HCEC 1CT (cell line): ENCODE measurements at places on chromosomes 6 and 20.

- DNase-seq = no peak
Measured at GRCh38 chr20:44426879-44427790, 48.5 kb upstream of the TTPAL start.

GRCh38 chr6:30820193-30820592, 64.1 kb upstream of the DDR1 start:
- DNase-seq = peak; percentile 80

DNA sequence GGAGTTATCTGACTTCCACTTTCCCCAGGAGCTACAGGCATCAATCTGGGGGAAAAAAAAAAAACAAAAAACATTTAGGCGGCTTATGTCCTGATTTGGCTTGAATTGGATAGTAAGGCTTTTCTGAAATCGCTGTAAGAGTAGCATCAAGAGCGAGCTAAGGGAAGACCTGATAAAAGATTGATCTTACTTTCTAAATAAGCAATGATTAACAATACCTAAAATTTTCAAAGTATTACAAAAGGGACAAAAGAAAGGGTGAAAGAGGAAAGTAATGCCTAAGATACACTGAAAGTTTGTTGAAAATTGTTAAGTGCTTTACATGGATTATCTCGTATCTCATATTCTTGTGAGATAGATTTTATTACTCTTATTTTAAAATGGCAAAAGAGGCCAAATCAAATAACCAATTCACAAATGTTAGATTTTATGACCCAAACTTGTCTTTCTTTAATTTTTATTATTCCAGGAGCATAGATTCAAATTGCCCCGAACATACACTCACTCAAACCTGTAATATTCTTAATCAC, 106.4 kb upstream of the PRSS16 start:
- DNase-seq = no peak

DNA sequence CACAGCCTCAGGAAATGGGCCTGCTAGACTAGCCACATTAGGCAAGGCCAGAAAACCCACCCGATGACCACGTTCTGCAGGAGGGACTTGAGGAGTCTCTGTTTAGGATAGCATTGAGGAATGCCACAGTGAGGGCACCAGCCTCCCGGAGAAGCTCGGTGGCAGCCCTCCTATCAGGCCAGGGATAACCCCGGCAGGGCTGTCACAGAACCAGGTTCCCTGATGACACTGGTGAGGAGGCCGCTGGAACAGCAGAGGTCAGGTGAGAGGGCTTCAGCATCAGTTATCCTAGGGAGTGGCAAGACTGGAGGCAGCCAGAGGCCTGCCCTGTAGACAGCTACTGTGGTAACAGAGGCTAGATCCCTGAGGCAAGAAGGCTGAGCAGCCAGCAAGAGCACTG, 157.6 kb downstream of the MYLK4 start:
- DNase-seq = no peak

DNA sequence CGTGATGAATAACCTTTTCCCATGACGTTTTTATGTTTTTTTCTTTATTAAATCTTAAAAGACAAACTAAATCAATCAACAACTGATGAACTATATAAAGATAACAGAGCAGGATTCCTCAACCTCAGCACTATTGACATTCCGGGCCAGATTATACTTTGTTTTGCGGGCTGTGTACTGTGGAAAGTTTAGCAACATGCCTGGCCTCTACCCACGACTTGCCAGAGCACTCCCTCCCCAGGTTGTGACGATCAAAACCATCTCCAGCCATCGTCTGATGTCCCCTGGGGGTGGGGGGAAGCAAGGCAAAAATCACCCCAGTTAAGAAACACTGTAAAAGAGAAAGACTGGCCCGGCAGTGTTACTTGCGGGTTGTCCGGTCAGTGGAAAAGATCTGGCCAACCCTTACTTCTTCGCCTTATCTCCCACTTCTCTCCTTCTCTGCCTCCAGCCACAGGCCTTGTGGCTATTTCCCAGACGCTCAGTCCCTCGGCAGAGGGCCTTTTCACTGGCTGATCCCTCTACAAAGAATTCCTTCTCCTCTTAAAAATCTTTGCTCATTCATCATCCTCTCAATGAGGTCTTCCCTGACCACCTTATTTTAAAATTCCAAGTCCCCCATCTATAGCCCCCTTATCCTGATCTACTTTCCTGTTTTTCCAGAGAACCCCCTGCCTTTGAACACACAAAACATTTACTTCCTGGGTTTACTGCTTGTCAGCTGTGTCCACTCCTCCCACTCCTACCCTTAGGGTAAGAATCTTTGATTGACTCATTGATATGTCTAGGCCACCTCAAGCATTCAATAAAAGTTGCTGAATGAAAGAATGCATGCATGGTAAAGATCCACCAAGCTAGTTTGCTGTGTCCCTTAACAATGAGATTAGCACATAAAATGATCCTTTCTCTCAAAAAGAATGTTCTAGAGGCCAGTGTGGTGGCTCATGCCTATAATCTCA, 14.7 kb upstream of the RAB22A start:
- no peak for DNase-seq

DNA sequence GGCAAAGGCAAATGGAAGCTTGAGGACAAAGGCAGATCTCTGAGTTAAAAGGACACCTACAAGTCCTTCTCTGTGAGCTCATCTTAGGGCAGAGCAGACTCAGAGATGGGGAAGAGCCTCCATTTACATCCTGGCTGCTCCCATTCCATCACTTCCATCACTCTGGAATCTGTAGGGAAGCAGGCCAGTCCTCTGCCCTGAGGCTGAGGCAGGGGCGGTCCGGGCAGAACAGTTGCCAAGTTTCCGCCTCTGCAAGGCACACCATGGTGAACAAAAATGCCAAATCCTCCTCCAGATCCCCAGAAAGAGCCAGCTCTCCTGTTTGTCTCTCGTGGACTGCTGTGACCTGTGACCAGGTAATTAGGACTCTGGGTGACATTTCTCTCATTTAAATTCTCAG, 209.6 kb upstream of the SSTR4 start:
- no peak for DNase-seq

- peak; percentile 41 for DNase-seq
Measured at GRCh38 chr6:155317186-155317585, 2.9 kb upstream of the TFB1M start.

DNA sequence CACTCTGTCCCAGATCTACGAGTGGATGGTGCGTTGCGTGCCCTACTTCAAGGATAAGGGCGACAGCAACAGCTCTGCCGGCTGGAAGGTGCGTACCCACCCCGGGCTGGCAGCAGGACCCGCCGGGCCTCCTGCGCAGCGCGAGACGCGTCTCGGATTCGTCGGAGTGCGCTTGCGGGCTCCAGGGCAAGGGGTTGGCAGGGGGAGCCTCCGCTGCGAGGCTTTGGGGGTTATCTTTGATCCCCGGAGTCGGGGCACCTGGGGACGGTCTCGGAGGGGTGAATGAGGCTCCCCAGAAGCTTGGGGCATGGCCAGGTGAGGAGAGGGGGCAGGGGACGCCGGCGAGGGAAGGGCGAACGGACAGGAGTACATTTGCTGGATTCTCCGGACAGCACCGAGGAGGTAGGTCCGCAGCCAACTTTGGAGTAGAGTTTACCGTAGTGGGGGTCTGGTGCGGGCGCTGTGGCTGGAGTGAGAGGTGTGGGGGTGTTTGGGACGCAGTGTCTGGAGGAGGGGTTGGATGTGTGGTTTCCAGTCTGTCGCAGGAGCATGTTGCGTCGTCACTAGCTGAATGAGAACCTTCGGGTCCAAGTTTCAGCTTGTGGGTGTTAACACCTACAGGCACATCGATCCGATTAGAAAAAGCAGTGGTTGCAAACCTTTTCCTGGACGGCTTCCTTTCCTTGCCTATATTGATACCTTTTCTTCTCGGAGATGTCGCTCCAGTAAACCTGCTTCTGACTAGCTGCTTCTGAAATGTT, 1.2 kb downstream of the FOXO3 start:
- DNase-seq = peak; percentile 14

GRCh38 chr6:15399641-15400470, 154.0 kb downstream of the JARID2 start:
- peak; percentile 59 for DNase-seq

GRCh38 chr6:141261016-141261671, 871.6 kb upstream of the GJE1 start:
- DNase-seq = no peak

DNA sequence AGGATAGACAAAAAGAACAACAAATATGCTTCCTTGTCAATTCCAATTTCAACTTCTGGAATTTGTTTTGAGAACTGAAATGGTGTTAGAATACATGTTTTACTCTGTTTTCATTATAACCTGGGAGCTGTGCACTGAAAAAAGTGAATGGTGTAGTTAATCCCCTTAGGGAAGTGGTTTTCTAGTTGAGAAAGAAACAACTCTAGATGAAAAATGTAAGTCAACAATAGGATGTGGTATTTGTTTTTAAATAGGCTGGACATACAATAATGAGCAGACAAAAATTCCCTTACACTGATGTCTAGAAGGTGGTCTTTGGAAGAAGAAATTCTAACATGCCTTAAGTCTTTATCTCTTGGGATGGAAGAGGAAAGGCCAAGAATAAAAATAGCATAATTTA, 59.9 kb upstream of the TINAG start:
- no peak for DNase-seq

- no peak for DNase-seq
Measured at GRCh38 chr6:151388997-151389617, 2.3 kb downstream of the ZBTB2 start.

DNA sequence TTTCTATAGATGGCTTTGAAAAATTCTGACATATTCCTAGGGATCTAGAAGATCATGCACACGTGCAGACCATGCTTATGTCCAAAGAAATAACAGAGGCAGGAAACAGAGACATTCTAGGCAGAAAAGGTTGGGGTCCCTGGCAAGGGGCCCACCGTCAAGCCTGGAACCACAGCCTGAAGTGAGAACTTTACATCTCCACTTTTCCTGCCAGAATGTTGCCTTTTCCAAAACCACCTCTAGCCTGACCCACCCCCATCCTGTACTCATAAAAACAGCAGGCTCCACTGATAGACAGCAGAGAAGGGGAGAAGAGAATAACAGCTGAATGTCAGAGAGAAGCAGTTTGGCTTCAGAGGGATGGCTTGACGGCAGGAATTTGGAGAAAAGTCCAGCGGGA, 257.3 kb upstream of the NT5E start:
- no peak for DNase-seq

- DNase-seq = no peak
Measured at GRCh38 chr6:137224799-137225198, 5.6 kb upstream of the IFNGR1 start.

DNA sequence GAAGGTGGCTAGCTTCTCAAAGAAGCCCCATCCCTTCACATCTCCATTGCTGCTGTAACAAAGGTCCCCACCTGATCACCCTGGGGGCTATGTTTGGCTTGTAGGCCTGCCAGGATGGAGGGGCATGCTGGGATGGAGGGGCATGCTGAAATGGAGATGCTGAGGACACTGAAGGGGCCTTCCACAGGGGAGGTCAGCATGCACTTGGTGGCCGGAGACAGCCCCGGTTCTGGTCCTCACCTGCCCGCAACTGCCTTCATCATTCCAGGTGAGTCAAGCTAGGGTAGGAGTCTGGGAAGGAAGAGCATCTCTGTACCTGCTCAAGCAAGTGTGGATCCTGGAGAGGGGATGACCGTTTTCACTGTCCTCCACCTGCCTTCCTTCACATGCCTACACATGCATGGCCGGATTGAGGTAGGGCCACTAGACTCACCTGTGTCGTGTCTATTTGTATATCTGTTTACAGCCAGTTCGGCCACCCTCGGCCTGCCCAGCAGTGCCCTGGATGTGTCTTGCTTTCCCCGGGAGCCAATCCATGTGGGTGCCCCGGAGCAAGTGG, 6.0 kb downstream of the L3MBTL1 start:
- DNase-seq = no peak

DNA sequence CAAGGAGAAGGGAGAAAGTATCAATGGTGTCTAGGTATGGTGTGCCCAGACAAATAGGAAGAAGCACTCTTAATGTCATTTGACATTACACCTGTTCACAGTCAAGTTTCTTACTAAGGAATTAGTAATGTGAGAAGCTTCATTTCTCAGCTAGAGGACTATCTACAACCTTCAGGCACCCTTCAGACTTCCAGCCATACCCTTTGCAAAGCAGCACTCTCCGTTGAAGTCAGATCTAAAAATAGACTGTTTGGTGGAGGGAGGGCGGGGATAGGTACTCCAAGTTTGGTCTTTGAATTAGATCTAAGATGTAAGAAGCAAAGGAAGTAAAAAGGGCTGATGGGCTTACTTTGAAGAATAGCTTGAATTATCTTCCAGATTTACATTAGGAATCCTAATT, 311.1 kb downstream of the SLC35F1 start:
- no peak for DNase-seq

- DNase-seq = peak; percentile 50
Measured at GRCh38 chr6:63352544-63353285, 32.9 kb upstream of the LGSN start.

DNA sequence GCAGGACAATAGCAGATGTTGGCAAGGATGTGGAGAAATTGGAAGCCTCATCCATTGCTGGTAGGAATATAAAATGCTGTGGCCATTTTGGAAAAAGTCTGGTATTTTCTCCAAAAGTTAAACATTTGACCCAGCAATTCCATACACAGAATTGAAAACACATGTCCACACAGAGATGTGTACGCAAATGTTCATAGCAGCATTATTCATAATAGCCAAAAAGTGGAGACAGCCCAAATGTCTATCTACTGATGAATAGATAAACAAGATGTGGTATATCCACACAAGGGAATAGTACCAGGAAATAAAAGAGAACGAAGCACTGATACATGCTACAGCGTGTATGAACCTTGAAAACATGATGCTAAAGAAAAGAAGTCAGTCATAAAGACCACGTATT, 40.5 kb downstream of the CFAP61 start:
- DNase-seq = no peak

DNA sequence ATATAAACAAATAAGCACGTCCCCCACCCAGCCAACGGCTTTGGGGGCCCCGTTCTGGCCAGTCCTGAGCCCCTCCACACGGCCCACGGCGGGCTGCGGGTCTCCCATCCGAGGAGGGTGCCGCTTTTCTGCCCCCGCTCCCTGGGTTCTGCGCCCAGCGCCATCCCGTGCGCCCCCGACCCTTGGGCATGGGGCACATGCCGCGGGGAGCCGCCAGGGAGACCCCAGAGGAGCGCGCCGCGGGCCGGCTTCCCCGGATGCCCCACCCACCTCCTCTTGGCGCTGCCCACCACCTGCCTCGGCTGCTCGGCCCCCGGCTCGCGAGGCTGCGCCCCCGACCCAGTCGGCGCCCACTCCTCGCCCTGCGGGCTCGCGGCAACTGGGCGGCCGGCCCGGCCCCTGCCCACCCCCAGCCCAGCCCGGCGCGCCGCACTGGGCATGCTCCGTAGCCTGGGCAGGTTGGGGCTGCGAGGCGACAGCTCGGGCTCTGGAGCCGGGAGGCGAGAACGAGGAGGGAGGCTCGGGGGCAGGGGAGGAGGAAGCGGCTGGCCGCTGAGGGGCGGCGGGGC, 570 bp upstream of the PLCB4 start:
- DNase-seq = peak; percentile 48

DNA sequence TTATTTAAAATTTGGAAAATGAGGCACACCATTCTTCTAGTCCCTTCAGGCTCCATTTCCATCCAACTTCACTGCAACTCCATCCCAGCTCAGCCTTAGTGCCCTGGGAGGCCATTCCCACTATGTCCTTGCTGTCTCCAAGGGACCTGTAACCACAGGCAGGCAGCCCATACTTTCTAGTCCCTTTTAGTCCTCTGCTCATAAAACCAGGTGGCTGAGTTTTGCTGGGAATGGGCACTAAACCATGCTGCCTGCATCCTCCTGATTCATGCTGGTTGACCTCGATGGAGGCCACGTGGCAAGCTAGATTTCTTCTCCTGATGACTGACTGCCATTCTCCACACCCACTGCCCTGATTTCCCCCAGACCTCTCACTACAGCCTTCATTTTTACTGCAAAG, 27.5 kb upstream of the MYMX start:
- DNase-seq = no peak
